ENCODE measurements at places on chromosomes 5 and 9. TPM values are rescaled to one million over a fixed set of nuclear protein-coding genes. Genes with fewer than 3 reads are reported as not detected.

GRCh38 chr5:72376381-72376780 is 56.2 kb downstream of the PTCD2 start:
- DNase-seq: no peak

DNA sequence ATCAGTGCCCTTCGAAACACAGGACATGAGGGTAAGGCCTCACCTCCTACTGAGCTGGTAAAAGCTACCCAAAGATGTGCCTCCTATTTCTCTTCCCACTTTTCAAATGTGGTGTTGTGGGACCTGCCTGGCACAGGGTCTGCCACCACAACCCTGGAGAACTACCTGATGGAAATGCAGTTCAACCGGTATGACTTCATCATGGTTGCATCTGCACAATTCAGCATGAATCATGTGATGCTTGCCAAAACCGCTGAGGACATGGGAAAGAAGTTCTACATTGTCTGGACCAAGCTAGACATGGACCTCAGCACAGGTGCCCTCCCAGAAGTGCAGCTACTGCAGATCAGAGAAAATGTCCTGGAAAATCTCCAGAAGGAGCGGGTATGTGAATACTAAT is 1.9 kb downstream of the IRGM start:
- no peak for DNase-seq

Gene SLC4A9
- total RNA-seq: not detected

Gene CCL21
- total RNA-seq: not detected

Measured in activated naive CD8-positive, alpha-beta T cell treated with anti-CD3 and anti-CD28 coated beads for 36 hours (primary cell).